ENCODE measurements at places on chromosomes 2 and 18.
A peak's percentile ranks its signal among the peaks of the same experiment; 100 is the strongest.

DNA sequence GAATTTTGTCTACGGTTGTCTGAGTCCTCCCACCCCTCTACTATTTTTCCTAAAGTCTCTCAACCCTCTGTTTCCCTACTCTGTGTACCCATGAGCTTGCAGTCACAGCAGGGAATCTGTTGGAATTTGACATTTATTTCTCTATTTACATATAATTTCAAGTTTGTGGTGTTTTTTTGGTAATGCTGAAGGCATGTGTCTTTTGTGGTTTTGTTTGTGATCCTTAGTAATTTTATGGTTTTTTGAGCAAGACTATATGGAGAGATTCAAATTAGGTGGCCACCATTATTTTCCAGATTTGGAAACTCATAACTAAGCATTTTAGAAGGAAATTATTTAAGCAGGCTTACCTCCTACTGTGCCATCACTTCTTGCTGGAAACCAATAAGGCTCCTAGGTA, 27.2 kb upstream of the FBLN7 start:
- peak; percentile 15 for DNase-seq

GRCh38 chr2:230870544-230871360, 6.0 kb downstream of the ITM2C start:
- DNase-seq, result no peak

DNA sequence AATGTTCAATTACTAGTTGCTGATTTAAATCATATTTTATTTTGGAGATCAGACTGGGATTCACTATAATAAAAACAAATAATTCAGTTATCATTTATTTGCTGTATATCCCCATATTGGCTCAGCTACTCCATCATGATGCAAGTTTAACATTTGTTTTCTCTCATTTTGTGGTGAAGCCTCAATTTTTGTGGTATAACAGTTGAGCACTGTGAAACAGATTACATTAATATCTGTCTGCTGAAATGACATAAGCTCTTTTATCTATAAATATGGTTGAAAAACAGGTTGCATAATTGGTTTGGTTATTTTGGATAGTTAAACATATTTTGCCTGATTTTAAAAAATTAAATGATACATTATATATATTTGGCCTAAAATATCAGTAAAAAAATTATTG, 67.7 kb downstream of the DPP4 start:
- no peak for DNase-seq

- no peak for DNase-seq
Measured at GRCh38 chr2:21452678-21453077, 328.9 kb downstream of the TDRD15 start.

DNA sequence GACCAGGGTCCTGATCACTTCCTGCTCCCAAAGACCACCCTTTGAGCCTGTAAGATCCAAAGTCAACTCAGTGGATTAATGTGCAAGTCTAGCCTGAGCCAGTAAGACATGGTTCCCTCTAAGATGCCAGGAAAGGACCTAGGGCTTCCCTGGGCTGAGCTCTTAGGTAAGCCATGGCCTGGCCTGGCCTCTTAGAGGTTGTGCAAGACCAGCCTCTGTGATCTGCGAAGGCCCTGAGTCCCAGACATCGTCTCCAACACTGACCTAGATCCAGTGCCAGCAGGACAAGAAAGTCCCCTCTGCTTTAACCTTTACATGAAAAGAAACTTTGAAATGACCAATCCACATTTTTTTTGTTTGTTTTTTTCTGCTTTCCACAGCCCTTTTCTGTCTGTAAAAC, 73.6 kb upstream of the CYP1B1 start:
- DNase-seq, result no peak

- DNase-seq, result no peak
Measured at GRCh38 chr2:55871637-55872036, 51.9 kb downstream of the EFEMP1 start.
